ENCODE measurements at places on chromosomes 5 and 9. TPM values are rescaled to one million over a fixed set of nuclear protein-coding genes. Genes with fewer than 3 reads are reported as not detected.

DNA sequence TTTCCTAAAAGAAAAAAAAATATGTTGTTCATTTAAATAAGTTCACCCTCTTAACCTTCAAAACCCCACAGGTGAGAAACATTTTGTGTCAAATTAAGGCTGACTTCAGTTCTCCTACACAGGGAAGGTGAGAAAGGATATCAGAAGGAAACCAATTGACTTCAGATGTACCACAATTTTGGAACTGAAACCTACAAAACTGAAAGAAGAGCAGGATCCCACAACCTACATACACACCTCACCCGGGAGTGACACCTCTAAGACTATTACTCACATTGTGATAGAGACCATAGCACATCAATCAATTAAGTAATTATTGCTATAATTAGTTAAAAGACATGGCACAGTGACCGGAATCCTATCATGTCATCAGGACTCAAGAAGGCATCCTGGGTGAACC, 47.0 kb downstream of the RASEF start:
- DNase-seq = no peak

GRCh38 chr5:56024810-56025150, 30.0 kb upstream of the IL6ST start:
- DNase-seq = no peak

GRCh38 chr5:116451905-116452450, 122.6 kb downstream of the SEMA6A start:
- no peak for DNase-seq

DNA sequence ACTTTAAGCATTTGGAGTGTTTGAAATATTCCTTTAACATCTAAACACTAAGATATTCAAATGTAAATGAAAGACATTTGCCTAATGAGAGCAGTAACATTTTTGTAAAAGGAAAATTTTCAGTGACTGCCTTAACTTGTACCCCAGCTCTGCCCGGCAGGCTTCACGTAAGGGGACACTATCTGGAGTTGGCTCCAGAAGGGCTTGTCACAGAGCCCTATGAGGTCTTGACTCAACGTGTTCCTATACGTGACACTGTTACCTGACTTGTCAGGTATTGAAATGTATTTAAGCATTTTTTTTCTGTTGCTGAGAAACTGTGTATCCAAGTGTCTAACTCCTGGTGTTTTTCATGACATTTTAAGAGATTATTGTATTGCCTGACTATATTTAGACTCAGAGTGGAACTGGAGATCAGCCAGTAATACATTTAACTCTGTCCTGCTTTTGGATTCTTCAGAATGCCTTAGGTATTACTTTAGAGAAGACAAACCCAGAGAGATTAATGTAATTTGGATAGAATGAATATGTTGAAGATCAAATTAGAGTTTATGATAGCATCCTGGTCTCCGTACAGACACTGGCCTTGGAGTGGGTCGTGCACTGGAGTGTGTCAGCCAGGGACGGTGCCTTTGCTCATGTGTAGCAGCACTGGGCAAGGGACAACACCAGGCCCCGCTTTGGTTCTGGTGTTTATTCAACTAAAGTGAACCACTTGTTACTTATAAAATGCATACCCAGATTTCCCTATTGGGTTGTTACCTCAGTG, 34.6 kb upstream of the PHF2 start:
- no peak for DNase-seq

GRCh38 chr5:173564106-173564505, 52.3 kb downstream of the BOD1 start:
- DNase-seq = no peak

DNA sequence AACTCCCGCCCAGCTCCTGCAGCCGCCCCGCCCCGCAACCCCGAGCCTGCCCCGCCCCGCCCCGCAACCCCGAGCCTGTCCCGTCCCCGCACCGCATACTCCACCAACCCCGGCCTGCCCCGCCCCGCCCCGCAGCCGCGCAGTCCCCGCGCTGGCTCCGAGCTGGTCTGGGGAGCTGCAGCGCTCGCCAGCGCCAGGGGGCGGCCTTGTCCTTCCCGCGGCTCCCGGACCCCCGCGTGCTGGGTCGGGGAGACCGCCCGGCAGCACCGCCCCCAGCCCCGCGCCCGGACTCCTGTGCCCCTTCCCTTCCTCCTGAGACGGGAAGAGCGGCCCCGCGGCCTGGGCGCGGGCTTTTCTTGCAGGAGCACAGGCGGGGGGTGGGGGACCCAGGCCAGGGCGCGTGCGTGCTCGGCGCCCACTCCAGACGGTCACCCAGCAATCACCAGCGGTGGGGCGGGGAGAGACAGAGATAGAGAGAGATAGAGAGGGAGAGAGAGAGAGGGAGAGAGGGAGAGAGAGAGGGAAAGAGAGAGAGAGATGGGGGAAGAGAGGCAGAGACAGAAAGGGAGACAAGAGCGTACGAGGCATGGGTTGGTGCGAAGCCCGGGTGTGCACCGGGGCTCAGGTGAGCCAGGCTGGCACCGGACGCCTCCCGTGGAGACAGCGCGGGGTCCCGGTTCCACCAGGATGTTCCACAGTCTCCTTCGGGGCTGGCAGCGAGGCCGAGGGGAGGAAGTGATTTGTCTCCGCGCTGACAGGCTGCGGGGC, 14.7 kb upstream of the TMEM250 start:
- DNase-seq = no peak

GRCh38 chr5:173862047-173862477, 26.1 kb upstream of the CPEB4 start:
- DNase-seq = no peak

Gene SGCD
- not detected for polyA plus RNA-seq

Gene POMT1
- polyA plus RNA-seq = 12.6 TPM

Data from keratinocyte (primary cell).